ENCODE measurements at places on chromosomes 13 and 19.

GRCh38 chr13:96780105-96780504 is 214.2 kb downstream of the OXGR1 start:
- no peak for DNase-seq

DNA sequence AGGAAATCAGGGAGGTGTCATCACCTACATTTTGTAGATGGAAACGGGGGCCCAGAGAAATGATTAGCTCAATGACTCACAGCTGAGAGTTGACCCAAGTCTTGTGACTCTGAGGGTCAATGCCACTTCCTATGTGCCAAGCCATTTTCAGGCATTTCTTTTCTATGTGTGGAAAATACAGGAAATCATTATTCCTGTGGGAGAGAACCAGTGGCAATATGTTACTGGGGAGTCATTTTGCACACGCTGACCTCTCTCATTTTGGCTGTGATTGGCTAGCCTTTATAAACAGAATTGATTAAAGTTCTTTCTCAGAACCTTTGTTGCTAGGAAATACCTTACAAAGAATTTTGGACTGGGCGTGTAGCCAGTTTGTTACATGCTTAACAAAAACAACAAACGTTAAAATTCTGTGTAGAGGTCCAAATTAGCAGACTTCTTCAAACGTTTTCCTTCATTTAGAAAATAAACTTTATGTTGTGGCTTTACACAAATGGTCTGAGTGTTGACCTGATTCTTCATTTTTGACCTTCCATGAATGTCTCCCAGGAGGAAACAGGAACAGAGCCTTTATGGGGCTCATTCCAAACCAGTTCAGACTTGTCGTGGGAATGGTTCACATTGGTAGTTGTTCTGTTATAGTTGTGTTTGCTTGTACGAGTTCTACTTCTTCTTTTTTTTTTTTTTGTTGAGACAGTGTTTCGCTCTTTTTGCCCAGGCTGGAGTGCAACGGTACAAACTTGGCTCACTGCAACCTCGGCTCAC is 11.4 kb downstream of the PCCA start:
- no peak for DNase-seq

DNA sequence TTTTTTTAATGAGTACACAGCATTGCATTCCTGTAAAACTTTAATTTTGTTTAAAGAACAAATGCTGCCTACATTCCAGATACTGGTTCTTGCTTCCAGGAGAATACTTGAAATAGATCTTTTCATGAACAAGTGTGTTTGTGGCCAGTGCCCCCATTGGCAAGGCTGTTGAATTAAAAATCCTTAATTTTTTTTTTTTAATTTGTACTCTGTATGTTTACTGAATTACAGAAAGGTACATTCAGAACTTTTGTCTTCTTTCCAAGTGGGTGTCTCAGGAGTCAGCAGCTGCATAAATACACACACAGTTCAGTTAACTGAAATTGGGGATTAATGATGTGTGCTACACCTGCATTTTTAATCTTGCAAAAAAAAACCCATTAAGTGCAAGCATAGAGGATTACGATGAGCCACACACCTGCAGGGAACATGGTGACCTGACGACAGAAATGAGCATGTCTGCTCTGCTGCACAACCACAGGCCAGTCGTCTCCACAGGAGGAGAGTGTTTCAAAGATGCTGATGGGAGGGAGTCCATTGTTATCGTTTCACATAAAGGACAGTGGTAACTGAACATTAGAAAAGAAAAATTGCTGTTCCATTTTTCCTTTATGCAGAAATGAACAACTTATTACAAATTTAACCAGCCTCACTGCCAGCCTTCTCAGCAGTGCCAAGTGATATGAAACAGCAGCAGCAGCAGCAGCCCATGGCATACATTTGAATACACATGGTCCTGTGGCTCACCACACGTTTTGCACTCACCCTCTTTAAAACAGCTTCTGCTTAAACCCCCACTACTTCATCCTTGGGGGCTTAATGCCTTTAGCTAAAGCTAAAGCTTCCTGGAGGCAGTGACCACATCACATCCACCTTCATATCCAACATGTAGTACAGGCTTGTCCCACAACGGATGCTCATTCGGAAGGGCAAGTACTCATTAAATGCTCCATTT is 72.3 kb upstream of the RFC3 start:
- no peak for DNase-seq

- no peak for DNase-seq
Measured at GRCh38 chr13:48923376-48923775, 52.3 kb upstream of the FNDC3A start.

GRCh38 chr19:56566904-56567273 is 379 bp upstream of the ZNF470 start:
- no peak for DNase-seq

All from activated CD8-positive, alpha-beta memory T cell treated with anti-CD3 and anti-CD28 coated beads, Interleukin-2, amount 50 U/mL, for 48 hours (primary cell).